ENCODE measurements at places on chromosomes 13 and 19. TPM values are rescaled to one million over a fixed set of nuclear protein-coding genes. Genes with fewer than 3 reads are reported as not detected.
A peak's percentile ranks its signal among the peaks of the same experiment; 100 is the strongest.

NR1H2 gene
- 86.5 TPM for total RNA-seq

COMP gene
- not detected for total RNA-seq

SMIM44 gene
- total RNA-seq: 0.62 TPM

C19orf38 gene
- 0.55 TPM for total RNA-seq

GRCh38 chr19:10882108-10882457 lies 10.7 kb downstream of the CARM1 start:
- DNase-seq: no peak

DNA sequence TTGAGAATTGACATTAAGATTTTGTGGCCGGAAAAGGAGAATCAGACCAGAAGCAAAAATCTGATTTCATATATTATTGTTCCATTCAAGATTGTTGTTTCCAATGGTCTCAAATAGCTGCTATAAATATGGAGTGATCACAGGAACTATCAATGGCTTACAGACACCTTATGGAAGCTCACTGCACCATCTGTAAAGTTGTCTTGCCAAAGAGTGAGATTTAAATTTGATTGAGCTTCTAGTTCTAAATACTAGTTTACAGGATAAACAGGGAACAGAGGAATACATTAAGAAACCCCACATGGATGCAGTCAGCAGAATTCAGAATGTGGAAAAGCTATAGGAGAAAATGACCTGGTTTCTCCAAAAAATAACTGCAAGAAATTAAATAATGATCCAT lies 47.0 kb upstream of the CALM3 start:
- no peak for DNase-seq

GRCh38 chr13:102580552-102581169 lies 16.1 kb upstream of the TPP2 start:
- no peak for DNase-seq

GRCh38 chr13:99859178-99860177 lies 112.1 kb downstream of the ZIC5 start:
- no peak for DNase-seq

- DNase-seq: no peak
These were observed 24.8 kb downstream of the TSKS start for GRCh38 chr19:49738268-49738667.

GRCh38 chr19:49407482-49408015 lies 15.7 kb downstream of the PTH2 start:
- no peak for DNase-seq

- DNase-seq: no peak
These were observed 9.5 kb upstream of the MBNL2 start for GRCh38 chr13:97212601-97213040.

DNA sequence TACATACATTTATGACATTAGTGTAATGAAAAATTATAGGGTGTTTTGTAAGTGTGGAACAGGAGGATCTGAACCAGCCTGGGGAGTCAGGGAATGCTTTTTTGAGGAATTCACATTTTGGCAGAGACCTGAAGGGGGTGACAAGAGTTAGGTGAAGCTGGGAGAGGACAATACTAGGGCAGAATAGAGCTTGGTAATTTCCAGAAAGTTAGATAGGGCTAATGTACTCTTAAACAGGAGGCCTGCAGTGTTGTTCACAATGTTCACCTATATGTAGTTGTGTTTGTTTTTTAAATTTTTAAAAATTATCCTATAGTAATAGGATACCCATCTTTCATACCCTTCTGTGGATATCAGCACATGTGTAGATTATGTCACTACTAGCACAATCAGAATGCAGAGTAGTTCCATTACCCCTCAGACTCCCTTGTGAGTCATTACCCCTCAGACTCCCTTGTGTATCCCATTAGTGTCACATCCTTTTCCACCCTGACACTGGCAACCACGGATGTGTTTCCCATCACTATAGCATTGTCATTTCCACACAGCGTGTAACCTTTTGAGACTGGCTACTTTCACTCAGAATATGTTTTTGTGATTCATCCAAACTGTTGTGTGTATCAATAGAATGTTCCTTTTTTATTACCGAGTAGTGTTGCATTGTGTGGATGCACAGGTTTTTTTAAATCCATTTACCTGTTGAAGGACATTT lies 43.1 kb downstream of the PCCA start:
- DNase-seq: peak; percentile 88

Data from kidney epithelial cell (primary cell).